ENCODE measurements at places on chromosomes 16 and 17.

GRCh38 chr16:10876799-10877341 is at the start of gene CIITA:
Gene CIITA, plus strand, starts transcription at chr16:10877202. Its CDS starts 129 bp downstream, at chr16:10877331.
- peak; percentile 69 for DNase-seq

DNA sequence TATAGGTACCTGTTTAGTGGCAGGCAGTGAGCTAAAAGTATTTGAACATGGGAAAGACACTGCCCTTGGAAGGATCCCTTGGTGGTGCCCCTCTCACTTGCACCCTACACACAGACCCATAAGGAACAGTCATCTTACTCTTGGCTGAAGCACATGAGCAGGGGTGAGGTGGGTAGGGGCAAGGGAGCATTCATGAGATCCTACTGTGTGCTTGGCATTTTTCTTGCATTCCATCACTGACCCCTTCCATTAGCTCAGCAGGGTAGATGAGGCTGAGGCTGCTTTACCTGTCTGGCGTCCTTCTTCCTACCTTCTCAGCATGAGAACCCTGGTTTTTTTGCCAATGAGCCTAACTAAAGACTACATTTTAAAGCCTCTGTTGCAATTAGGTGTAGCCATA is 48.3 kb downstream of the CCT6B start:
- DNase-seq: no peak

DNA sequence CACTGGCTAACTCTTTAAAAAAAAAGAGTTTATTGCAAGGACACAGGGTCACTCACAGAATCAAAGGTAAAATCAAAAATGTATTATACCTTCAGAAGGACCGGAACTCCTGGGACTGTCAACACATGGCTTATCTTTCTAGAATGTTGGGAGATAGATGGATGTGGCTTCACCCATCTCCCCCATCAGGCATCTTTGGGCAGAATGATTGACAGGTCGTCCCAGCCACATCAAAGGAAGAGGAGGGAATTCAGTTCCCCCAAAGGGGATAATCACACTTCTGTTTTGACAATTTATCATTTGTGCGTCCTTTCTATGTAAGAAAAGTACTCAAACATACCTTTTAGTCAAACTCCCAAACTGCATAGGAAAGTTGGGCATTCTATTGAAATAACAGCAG is 228.6 kb upstream of the CDH5 start:
- DNase-seq: no peak

GRCh38 chr17:7191571-7192270 is 12.6 kb upstream of the ASGR1 start:
- no peak for DNase-seq

DNA sequence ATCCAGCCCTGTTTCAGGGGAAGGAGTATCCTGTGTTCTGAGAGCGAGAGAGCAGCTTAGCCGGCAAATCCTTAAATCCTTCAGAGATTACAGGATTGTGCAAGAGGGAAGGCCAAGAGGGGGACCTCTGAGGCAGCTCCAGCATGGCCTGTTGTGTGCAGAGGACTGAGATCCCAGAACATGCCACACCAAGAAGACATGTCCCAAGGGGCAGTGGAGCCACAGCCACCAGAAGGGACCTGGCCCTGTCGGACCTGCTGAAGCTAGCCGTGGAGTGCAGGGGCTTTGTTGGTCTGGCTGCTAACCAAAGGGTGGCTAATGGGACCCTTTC is 1.6 kb upstream of the MRC2 start:
- DNase-seq: no peak

DNA sequence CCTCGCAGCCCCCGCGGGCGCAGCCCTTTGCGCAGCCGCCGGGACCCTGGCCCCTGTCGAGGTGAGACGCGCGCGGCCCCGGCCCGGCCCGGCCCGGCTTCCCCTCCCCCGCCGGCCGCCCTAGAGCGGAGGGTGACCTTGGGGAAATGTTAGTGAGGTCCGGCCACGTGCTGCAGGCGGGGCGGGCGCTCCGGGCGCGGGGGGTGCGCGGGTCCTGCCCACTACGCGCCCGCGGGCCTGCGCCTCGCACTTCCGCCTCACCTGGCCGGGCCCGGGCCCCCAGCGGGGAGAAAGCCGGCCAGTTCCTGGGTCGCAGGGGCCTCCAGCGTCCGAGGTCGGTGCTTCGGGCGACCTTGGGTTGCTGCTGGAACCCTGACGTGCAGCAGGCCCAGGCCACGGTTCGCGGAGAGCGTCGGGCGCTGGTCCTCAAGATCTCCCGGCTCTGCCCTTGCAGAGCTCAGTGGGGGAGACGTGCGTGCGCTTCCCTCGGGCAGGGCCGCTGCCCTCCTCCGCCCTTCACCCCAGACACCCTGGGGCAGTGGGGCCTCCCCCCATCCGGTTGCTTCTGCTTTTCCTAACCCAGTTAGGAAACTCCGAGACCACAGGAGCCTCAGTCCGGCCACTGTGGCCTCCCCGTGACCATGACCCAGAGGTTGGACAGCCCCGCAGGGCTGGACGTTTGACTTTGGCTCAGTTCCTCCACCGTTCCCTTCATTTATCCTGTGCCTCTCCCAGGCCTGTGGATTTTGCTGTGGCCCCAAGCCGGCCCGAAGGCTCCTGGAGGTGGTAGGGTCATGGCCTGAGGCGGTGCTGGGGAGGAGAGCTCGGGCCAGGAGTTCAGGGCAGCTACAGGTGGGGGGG is 791 bp downstream of the MCRIP2 start:
- DNase-seq: no peak

- DNase-seq: no peak
Observed at GRCh38 chr17:75400326-75400939, 5.0 kb downstream of the GRB2 start.

DNA sequence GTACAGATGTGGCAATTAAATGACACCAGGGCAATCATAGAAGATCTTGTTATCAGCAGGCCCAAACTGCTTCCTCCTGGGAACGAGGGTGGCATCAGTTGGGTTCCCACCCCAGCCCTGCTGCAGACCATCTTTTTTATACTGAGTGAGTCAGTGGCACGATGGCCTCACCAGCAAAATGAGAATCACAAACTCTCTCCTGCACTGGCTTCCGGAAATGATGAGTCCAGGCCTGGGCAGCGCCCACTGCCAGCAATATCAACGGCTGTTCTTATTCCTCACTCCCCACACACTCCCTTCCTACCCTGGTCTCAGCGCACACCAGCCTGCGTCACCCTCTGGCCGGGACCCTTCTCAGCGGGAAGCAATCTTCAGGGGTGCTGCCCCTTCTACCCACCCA is 340.3 kb downstream of the FOXL1 start:
- no peak for DNase-seq

DNA sequence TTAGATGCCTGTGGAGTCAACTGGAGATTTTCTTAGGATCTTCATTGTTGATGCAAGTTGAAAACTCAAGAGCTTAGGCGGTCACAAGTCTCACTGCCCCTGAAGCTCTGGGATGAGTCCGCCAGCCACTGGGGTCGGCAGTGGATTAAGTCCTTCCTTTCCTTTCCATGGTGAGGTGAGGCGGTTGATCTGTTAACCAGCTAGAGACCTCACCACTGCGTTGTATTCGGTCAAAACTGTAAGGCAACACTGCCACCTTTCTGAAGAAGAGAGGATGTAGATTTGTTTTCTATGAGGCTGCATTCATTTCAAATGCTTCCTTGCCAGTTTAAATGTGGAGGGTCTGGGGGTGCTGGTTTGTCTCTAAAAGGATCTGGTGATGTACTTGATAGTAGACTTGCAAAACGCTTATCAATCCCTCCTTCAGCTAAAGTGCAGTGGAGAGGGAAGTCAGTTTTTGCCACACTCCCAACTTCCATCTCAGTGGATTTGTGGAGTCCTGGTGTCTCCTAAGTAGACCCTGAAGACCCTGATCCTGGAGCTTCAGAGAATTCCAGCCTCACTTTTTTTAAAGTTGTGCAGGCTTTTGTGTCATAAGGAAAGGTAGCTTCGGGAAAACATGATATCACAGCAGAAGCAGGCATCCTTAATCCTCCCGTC is 1.7 kb downstream of the MYOCD start:
- DNase-seq: no peak

DNA sequence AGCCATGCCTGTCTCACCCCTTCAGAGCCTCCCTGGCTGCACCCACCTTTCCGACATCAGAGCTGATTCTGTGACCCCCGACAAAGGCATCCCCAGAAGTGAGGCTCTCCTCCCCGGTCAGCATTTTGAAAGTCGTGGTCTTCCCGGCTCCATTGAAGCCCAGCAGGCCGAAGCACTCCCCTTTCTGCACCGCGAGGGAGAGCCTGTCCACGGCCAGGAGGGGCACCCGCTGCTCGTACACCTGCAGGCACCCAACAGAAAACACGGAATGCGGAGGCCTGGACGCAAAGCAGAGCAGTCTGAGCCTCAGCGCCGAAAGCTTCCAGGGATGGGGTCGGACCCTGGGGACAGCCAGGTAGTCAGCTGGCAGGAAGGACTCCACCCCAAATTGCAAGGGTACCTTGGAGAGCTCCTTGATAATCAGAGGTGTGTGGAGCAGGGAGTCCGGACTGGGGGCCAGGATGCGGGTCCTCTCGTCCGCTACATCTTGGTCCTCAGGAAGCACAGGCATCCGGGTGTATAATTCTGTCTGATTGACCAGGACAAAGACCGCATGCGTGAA is 13.1 kb upstream of the RNPS1 start:
- no peak for DNase-seq

DNA sequence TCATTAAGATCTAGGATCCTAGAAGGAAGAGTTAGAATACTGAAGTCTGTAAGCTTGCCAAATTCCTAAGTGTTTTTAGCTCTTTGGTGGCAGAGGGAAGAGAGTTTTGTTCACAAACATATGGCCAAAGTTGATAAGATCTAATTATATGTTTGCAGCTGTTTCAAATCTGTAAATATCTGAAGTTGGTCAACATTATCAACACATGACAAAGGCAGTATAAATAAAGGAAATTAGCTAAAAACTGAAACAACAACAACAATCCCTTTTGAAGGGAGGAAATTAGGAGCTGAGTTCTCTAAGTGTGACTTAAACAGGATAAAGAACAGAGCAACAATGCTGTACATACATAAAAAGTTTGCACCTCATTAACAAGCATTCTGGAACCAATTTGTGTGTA is 208.7 kb downstream of the KCNJ2 start:
- DNase-seq: no peak

DNA sequence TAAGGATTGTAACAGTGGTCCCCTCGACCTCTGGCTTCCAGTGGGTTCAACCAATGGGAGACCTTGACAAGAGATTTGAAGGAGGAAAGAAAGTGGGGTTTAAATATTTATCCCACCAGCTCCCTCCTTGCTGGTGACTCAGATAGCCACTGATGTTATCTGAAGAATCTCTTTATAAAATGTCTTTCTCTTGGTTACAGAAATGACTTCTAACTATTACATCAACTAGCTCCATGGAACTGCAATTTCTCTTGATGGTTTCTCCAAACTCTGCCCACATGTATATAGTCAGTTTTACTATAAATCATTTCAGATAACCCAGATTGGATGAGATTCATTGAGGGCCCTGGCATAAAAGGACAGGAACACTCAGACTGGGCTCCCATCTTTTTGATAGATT is 920.2 kb upstream of the SOX9 start:
- DNase-seq: no peak

DNA sequence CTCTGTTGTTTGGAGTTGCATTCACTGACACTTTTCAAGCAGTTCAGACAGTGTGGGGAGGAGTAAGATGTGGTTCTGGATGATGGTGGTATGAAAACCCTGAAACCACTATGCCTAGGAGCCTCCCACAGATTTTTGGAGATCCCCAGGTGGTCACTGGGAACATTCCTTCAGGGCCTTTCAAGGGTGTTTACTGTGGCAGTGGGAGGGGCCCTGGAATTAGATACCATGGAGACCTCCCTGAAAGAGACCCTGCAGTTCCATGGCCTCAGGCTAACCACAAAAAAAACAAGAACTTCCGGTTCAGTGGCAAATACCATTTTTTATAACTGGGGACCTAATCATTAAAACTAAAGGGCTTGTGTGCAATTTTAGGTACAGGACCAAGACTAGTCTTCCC is 79.9 kb downstream of the TMEM100 start:
- DNase-seq: no peak

DNA sequence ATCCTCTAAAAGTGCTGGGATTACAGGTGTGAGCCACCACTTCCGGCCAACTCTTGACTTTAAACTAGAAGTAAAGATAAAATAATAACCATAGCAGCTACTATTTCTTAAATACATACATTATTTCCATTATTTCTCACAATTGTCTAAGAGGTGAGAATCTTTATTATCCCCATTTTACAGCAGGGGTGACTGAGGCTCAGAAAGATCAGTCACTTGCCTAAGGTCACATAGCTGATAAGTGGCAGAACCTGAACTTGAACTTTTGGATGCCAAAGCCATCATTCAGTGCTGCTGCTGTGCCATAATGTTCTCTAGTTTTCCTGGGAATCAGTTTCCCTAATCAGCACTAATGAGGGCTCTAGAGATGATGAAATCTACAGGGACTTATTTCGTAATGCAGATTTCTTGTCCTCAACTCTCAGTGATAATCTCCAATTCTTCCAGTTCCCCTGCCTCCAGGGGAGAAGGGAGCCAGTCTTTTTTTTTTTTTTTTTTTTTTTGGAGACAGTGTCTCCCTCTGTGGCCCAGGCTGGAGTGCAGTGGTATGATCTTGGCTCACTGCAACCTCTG is 25.2 kb upstream of the GPRC5B start:
- DNase-seq: no peak

DNA sequence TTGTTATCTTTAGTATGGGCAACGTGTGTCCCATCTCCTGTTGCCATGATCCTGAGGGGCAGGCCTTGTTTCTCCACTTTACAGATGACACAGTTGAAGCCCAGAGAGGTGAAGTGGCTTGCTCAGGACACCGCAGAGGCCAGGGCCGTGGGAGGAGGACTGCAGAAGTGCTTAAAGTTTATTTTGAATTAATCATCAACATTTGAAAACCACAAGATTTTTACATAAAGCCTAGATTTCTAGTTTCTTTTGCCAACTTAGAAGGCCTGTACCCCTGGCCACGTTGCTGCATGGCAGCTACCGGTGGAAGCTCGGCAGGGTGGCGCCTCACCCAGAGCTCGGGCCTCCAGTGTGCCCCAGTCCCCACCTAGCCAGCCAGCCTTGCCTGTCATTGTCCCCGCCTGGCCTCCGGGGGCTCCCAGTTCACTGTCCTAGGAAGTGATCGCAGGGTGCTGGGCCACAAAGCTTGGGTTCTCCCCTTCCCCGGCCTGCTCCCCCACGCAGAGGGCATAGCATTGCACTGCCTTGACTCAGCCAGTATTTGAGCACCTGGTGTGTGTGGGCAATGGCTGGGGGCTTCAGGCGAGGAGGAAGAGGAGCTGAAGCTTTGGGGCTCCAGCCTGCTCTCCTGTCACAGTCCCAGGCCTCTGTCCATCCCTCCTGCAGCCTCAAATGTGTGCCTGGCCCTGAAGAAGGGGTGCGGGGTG is 14.8 kb upstream of the ADCY7 start:
- DNase-seq: no peak

- no peak for DNase-seq
Observed at GRCh38 chr17:7393613-7394451, 493 bp downstream of the PLSCR3 start.

- DNase-seq: no peak
Observed at GRCh38 chr17:71792966-71793365, 327.9 kb upstream of the SOX9 start.

GRCh38 chr16:60031740-60032139 is 1297.6 kb upstream of the GOT2 start:
- DNase-seq: no peak

- DNase-seq: no peak
Observed at GRCh38 chr16:30644334-30644830, 6.4 kb upstream of the PRR14 start.
